ENCODE measurements at places on chromosomes 5 and 9. TPM values are rescaled to one million over a fixed set of nuclear protein-coding genes. Genes with fewer than 3 reads are reported as not detected.

DNA sequence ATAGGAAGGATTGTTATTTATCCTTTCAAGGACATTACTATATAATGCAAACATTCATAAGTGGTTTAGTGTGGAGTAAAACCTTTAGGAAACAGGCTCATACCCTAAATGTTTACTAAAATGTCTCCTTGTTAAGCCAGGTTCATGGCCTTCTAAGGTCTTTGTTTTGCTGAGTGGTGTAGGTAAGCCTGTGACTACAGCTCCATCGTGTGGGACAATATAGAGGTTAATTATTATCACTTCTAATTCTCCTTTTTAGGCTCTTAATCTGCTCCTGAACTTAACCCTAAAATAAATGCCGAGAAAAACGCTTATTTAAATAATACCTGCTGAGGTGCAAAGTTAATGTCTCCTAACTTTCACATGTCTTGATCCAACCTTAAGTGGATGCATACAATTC, 43.8 kb downstream of the SPINK5 start:
- no peaks in the 10 kb centered on the region for H3K4me1 ChIP-seq
- DNase-seq, result no peak
- H3K27ac ChIP-seq, result no peak overlapping the region
- no peaks in the 10 kb centered on the region for H3K27me3 ChIP-seq
- H3K4me3 ChIP-seq, result no peak overlapping the region

DNA sequence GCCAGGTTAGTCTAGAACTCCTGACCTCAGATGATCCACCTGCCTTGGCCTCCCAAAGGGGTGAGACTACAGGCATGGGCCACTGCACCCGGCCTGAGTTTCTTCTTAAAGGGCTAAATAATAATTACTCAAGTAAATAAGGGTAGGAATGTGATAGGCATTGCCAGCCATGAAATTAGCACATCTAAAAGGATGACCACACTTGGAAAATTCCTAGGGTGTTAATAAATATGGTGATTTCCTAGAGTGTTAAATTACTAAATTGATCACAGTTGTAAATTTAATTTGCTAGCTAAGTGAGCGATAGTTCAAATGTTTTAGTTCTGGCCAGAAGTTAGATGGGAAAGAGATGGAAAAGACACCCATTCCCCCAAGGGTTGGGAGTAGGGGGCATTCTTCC, 53.4 kb downstream of the UBAP1 start:
- H3K27me3 ChIP-seq, result no peaks in the 10 kb centered on the region
- H3K36me3 ChIP-seq, result peaks cover 6% of the 10 kb centered on the region
- H3K4me3 ChIP-seq, result no peak overlapping the region
- no peak overlapping the region for H3K27ac ChIP-seq
- DNase-seq, result no peak
- no peaks in the 10 kb centered on the region for H3K4me1 ChIP-seq

- no peak overlapping the region for H3K4me3 ChIP-seq
- DNase-seq, result no peak
- no peaks in the 10 kb centered on the region for H3K36me3 ChIP-seq
- H3K27ac ChIP-seq, result no peak overlapping the region
- no peaks in the 10 kb centered on the region for H3K27me3 ChIP-seq
Observed at GRCh38 chr5:66467564-66467963, 128.6 kb upstream of the MAST4 start.

Gene ZNF608
- polyA plus RNA-seq, result 5.3 TPM

Gene TMC1
- polyA plus RNA-seq, result not detected

DNA sequence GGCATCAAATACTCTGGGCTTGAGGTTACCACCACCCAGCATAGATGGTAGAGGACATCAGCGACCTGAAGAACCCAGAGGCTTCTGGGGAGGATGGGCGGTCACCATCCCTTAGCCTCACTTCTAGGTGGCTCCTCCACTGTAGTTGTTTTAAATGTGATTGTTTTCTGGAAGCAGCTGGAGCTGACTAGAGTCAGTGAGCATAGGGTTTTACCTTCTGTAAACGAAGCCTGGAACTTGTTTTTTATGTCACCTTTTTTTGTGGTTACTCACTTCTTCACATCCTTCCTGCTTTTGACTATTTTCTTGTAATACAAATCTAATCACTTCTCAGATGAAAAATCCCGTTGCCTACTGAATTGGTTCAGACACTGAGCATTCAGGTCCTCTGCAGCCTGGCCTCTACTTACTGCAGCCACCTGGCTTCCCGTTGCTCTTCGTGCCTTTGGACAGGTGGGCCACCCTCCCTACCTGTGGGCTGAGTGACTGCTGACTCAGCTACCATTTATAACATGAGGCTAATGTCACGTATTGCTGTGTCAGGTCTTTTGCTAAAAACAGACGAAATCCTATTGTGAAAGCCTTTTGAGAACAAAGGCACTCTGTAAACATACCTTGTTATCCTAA, 167.8 kb downstream of the MAN2A1 start:
- H3K4me1 ChIP-seq, result no peaks in the 10 kb centered on the region
- H3K27ac ChIP-seq, result no peak overlapping the region
- no peaks in the 10 kb centered on the region for H3K27me3 ChIP-seq
- no peaks in the 10 kb centered on the region for H3K36me3 ChIP-seq
- no peak overlapping the region for H3K4me3 ChIP-seq

DNA sequence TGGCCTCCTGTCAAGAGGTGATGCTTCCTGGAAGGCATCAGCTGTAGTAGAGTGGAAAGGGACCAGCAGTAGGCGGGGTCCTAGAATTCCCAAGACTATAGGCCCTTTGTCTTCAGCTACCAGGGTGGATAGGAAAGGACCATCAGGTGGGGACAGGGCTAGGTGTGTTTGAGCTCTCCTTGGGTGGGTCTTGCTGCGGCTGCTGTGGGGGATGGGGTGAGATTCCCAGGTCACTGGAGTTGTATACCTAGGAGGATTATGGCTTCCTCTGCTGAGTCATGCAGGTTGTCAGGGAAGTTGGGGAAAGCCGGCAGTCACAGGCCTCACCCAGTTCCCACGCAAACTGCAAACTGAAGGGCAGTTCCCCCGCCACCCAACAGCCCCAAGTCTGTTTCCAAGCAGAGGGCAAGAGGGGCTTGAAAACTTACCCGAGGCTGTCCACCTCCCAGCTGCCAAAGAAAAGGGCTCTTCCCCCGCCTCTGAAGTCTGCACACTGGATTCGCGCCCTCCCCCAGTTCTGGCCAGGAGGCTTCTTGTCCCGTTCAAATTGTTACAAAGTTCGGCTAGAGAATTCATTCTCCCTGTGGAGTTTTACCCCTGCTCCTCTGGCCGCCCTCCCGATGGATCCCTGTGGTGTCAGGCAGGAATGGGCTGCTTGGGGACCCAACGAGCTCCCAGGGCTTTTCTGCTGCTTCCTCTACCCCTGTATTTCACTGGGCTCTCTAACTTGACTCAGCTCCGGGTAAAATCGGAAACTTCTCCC, 23.0 kb upstream of the ECM2 start:
- no peak overlapping the region for H3K27ac ChIP-seq
- no peaks in the 10 kb centered on the region for H3K27me3 ChIP-seq
- H3K36me3 ChIP-seq, result no peaks in the 10 kb centered on the region
- peak; percentile 49 for DNase-seq

Gene IL9
- not detected for polyA plus RNA-seq
